Body of pancreas (tissue), 4 donors: ENCODE measurements at places on chromosomes 16 and 17. TPM values are rescaled to one million over a fixed set of nuclear protein-coding genes. Genes with fewer than 3 reads are reported as not detected.

- no peaks in the 10 kb centered on the region for H3K27me3 ChIP-seq
- H3K36me3 ChIP-seq, result no peaks in the 10 kb centered on the region
Observed at GRCh38 chr16:21620592-21620991, 21.2 kb downstream of the METTL9 start.

DNA sequence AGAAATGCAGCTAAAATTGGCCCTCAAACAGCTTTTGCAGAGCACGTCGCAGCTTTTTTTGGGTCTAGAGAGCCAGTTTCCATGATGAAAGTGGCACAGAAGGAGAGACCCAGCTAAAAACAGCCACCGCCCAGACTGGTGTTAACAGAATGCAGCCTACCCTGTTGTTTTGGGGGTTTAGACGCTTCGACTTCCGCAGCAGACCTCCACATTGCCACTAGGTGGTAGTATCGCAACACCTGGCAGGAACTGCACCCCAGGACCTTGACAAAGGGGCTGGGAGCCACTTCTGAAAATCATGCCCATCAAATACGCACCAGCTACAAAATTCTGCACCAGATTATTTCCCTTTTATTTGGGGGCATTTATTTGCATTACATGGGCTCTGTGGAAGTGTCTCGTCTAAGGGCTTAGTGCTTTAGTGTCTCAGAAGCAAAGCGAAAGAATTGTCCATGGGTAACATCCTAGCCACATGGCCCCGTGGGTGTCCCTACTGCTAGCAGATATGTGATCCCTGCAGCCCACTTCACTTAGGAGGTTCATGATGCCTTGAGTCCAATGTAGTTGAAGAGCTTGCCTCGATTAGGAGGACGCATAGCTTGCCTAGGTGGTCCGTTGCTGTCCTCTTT, 167.1 kb downstream of the HAPSTR1 start:
- H3K27ac ChIP-seq, result no peak overlapping the region
- no peaks in the 10 kb centered on the region for H3K27me3 ChIP-seq
- H3K36me3 ChIP-seq, result no peaks in the 10 kb centered on the region
- peaks cover 35% of the 10 kb centered on the region for H3K4me1 ChIP-seq
- DNase-seq, result peak; percentile 62

- peaks cover 43% of the 10 kb centered on the region for H3K4me1 ChIP-seq
- no peak overlapping the region for H3K4me3 ChIP-seq
- H3K36me3 ChIP-seq, result no peaks in the 10 kb centered on the region
- H3K27me3 ChIP-seq, result no peaks in the 10 kb centered on the region
- DNase-seq, result no peak
Observed at GRCh38 chr17:18203308-18203707, 19.7 kb downstream of the ALKBH5 start.

TP53TG3B gene
- total RNA-seq, result not detected

DNA sequence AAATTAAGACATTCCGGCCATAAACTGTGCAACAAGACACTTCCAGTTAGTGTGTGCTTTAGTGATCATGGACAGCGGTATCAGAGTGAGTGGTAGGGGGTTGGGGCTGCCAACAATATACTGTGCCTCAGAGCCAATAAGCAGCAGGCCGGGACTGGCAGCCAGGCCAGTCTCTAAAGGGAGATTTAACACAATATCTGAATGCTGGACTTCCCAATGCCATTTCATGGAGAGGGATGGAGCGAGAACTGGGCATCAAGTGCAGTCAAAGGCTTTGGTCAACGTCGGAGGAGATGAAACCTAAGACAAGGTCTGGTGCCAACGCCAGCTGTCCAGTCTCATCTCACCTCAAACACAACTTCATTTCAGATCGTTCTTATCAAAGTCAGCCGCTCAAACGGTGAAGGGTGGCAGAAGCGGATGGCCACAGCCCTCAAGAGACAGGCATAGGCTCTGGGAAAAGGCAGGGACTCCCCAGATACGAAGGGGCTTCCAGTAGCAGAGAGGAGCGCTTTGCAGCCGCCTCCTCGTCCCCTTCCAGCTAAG, 935 bp downstream of the USP32 start:
- H3K27ac ChIP-seq, result peak overlapping the region; percentile 96
- no peaks in the 10 kb centered on the region for H3K27me3 ChIP-seq
- H3K4me1 ChIP-seq, result peaks cover 31% of the 10 kb centered on the region
- H3K4me3 ChIP-seq, result peak overlapping the region; percentile 79

RASL10B gene
- total RNA-seq, result 17.8 TPM

GRCh38 chr17:20046629-20047028, 37.5 kb downstream of the SPECC1 start:
- DNase-seq, result no peak
- H3K27me3 ChIP-seq, result no peaks in the 10 kb centered on the region
- no peaks in the 10 kb centered on the region for H3K4me1 ChIP-seq
- no peaks in the 10 kb centered on the region for H3K36me3 ChIP-seq

- peaks cover 40% of the 10 kb centered on the region for H3K27me3 ChIP-seq
- no peak within 1 kb of the TSS for H3K4me3 ChIP-seq
- DNase-seq, result no peak
- no peak within 1 kb of the TSS for H3K27ac ChIP-seq
Observed at GRCh38 chr16:1918351-1919326, at the start of gene HS3ST6. HS3ST6 (minus strand) TSS chr16:1918415; CDS start chr16:1918323, 92 bp downstream.

DNA sequence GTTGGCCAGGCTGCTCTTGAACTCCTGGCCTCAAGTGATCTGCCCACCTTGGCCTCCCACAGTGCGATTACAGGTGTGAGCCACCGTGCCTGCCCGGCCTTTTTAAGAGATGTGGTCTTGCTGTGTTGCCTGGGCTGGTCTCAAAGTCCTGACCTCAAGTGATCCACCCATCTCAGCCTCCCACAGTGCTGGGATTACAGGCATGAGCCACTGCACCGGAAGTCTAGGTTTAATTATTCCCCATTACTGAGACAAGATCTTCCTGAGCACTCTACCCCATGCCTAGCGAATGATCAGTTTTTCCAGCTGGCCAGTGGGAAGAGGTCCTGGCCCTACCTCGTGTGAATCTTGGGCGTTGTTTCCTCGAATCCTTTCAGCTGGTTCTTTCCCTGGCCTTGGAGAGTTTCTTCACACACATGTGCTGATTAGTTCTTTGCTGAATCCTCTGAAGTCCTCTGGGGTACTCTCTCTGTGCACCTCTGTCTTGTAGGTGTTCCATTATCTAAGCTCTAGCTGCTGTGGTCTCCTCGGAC, 18.9 kb downstream of the C16orf54 start:
- peaks cover 31% of the 10 kb centered on the region for H3K4me1 ChIP-seq
- H3K27ac ChIP-seq, result no peak overlapping the region
- no peak for DNase-seq
- no peaks in the 10 kb centered on the region for H3K36me3 ChIP-seq
- H3K4me3 ChIP-seq, result no peak overlapping the region

GRCh38 chr16:28891964-28892890, 13.9 kb downstream of the ATP2A1 start:
- H3K27me3 ChIP-seq, result no peaks in the 10 kb centered on the region
- no peak overlapping the region for H3K4me3 ChIP-seq
- no peaks in the 10 kb centered on the region for H3K36me3 ChIP-seq
- DNase-seq, result no peak
- H3K4me1 ChIP-seq, result no peaks in the 10 kb centered on the region

DNA sequence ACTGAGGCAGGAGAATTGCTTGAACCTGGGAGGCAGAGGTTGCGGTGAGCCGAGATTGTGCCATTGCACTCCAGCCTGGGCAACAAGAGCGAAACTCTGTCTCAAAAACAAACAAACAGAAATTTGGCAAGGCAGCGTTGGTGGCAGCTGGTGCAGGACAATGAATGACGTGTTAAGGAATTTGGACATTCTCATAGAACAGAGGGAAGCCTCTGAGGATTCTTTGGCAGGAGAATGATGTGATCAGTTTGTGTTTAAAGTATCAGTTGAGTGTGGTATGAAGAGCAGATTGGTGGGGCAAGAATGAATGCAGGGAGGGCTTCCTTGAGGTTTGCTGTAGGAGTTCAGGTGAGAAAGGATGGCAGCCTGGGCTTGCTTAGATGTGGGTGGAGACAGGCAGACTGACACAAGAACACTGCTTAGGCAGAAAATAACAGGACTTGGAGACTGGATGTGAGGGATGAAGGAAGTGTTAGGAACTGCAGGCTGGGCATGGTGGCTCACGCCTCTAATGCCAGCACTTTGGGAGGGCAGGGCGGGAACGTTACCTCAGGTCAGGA, 4.8 kb downstream of the CYB5D2 start:
- peaks cover 7% of the 10 kb centered on the region for H3K4me1 ChIP-seq
- H3K4me3 ChIP-seq, result no peak overlapping the region
- H3K27me3 ChIP-seq, result no peaks in the 10 kb centered on the region
- H3K27ac ChIP-seq, result no peak overlapping the region

- no peak overlapping the region for H3K27ac ChIP-seq
- no peak for DNase-seq
- no peaks in the 10 kb centered on the region for H3K4me1 ChIP-seq
Observed at GRCh38 chr16:25796239-25796638, 104.5 kb downstream of the HS3ST4 start.

FMNL1 gene
- total RNA-seq, result 5.2 TPM

KRT20 gene
- not detected for total RNA-seq

RNF43 gene
- 10.5 TPM for total RNA-seq

FA2H gene
- total RNA-seq, result 5.4 TPM

TEPSIN gene
- 102 TPM for total RNA-seq

- H3K27me3 ChIP-seq, result no peaks in the 10 kb centered on the region
- no peak overlapping the region for H3K4me3 ChIP-seq
- H3K36me3 ChIP-seq, result no peaks in the 10 kb centered on the region
- H3K4me1 ChIP-seq, result peaks cover 9% of the 10 kb centered on the region
- no peak overlapping the region for H3K27ac ChIP-seq
Observed at GRCh38 chr17:43645450-43645764, 16.3 kb downstream of the MEOX1 start.

DNA sequence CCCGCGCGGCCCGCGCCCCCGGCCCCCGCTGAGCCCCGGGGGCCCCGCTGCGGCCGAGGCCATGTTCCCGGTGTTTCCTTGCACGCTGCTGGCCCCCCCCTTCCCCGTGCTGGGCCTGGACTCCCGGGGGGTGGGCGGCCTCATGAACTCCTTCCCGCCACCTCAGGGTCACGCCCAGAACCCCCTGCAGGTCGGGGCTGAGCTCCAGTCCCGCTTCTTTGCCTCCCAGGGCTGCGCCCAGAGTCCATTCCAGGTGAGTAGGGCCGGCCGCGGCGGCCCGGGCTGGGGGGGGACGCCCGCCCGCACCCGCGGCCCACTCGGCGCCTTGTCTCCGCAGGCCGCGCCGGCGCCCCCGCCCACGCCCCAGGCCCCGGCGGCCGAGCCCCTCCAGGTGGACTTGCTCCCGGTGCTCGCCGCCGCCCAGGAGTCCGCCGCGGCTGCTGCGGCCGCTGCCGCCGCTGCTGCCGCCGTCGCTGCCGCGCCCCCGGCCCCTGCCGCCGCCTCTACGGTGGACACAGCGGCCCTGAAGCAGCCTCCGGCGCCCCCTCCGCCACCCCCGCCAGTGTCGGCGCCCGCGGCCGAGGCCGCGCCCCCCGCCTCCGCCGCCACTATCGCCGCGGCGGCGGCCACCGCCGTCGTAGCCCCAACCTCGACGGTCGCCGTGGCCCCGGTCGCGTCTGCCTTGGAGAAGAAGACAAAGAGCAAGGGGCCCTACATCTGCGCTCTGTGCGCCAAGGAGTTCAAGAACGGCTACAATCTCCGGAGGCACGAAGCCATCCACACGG, 504 bp downstream of the MAZ start:
- H3K36me3 ChIP-seq, result no peaks in the 10 kb centered on the region
- H3K27ac ChIP-seq, result peak overlapping the region; percentile 89
- peak overlapping the region; percentile 30 for H3K4me3 ChIP-seq
- DNase-seq, result peak; percentile 62
- H3K4me1 ChIP-seq, result peaks cover 59% of the 10 kb centered on the region

NUPR1 gene
- 92.4 TPM for total RNA-seq

GRCh38 chr16:23310744-23311143, 8.6 kb downstream of the SCNN1B start:
- H3K4me1 ChIP-seq, result no peaks in the 10 kb centered on the region
- no peaks in the 10 kb centered on the region for H3K27me3 ChIP-seq
- DNase-seq, result no peak

GRCh38 chr17:42608305-42609181, 631 bp downstream of the RETREG3 start:
- H3K4me3 ChIP-seq, result peak overlapping the region; percentile 74
- DNase-seq, result no peak
- H3K36me3 ChIP-seq, result peaks cover 12% of the 10 kb centered on the region
- H3K27ac ChIP-seq, result peak overlapping the region; percentile 80
- H3K4me1 ChIP-seq, result peaks cover 42% of the 10 kb centered on the region

ZSCAN10 gene
- not detected for total RNA-seq

FBXO39 gene
- not detected for total RNA-seq

MYO1D gene
- 48.3 TPM for total RNA-seq

DNA sequence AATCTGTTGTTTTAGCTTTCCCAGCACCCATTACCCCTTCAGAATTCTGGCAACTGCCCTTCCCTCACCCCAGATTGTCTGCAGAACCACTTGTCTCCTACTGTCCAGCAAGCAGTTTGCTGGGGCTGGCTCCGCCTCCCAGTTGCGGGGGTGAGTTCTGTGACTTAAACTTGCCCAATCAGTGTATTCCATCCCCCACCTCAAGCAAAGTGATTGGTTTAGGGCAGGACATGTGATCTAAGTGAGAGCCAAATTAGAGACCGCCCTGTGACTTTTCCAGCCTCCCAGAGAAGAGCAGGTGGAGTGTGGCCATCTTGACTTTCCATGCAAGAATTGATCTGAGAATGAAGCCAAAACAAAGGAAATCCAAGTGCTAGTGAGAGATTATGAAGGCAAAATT, 22.7 kb upstream of the SRCIN1 start:
- H3K27me3 ChIP-seq, result no peaks in the 10 kb centered on the region
- no peak overlapping the region for H3K4me3 ChIP-seq
- H3K27ac ChIP-seq, result no peak overlapping the region
- no peaks in the 10 kb centered on the region for H3K4me1 ChIP-seq

- no peak for DNase-seq
- no peaks in the 10 kb centered on the region for H3K27me3 ChIP-seq
- no peak overlapping the region for H3K4me3 ChIP-seq
- H3K27ac ChIP-seq, result no peak overlapping the region
- peaks cover 7% of the 10 kb centered on the region for H3K36me3 ChIP-seq
Observed at GRCh38 chr17:42002792-42003301, 14.4 kb downstream of the DNAJC7 start.

DNA sequence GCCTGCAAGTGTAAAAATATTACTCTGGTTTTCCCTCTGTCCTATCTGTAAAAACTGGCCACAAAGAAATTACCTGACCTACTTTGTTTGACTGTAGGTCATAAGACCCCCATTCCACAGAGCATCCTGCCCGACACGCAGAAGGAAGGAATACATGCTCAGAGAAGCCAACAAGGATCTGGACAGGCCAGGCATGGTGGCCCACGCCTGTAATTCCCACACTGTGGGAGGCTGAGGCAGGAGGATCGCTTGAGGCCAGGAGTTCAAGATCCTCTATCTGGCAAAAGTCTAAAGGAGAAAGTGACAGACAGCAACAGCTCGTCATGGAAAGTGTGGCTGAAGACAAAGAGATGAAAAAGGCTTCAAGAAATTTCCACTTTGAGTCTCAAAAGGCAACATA, 78.2 kb upstream of the RNU2-1 start:
- H3K4me3 ChIP-seq, result no peak overlapping the region
- H3K4me1 ChIP-seq, result no peaks in the 10 kb centered on the region
- no peak overlapping the region for H3K27ac ChIP-seq
- no peak for DNase-seq
- H3K27me3 ChIP-seq, result no peaks in the 10 kb centered on the region

- peak within 1 kb of the TSS; percentile 90 for H3K27ac ChIP-seq
- H3K4me1 ChIP-seq, result peaks cover 43% of the 10 kb centered on the region
- DNase-seq, result peak; percentile 96
- H3K4me3 ChIP-seq, result peak within 1 kb of the TSS; percentile 83
Observed at GRCh38 chr17:54968262-54968987, at the start of the genes COX11 and STXBP4. COX11 (minus strand) TSS chr17:54968654; CDS start chr17:54968646, 8 bp downstream. STXBP4 (plus strand) TSS chr17:54968765; CDS start chr17:54986220, 17,455 bp downstream.
